ENCODE measurements at places on chromosomes 3 and 15.

DNA sequence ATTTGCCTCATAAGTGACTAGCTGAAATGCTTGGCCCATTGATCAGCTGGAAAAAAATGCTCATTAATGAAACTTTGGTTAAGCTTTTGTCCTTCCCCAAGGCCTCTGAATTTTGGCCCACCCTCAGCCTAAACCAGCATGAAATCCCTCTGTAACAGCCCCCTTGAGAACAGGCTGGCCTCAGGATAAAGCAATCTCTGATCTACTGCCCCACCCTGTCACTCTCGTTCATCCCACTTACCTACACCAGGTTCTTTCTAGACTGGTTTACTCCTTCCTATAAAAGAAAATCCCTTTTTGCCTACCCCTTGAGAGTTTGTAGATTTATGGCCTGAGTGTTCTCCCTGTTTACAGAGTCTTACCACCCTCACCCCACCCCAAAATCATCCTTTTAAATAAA is 3.4 kb upstream of the AEN start:
- DNase-seq, result no peak

DNA sequence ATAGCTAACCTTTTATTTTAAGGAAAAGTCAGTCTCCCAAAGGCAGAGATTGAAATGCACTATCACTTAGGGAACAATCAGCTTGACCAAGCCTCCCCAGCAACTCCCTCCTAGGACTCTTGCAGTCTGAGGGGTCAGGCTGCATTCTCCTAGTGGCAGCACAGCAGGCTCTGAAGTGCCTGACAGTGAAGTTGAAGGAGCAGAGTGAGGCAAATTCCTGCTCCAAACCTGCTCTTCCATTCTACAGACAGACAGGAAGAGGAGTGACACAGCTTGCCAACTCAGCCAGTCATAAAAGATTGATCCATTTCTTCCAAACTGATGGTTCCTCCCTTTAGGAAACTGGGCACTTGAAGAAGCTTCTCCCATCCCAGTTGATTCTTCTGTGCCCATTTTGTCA is 43.9 kb upstream of the SMAD3 start:
- DNase-seq, result no peak

- DNase-seq, result no peak
Measured at GRCh38 chr15:100096248-100096600, 245.6 kb downstream of the ADAMTS17 start.

DNA sequence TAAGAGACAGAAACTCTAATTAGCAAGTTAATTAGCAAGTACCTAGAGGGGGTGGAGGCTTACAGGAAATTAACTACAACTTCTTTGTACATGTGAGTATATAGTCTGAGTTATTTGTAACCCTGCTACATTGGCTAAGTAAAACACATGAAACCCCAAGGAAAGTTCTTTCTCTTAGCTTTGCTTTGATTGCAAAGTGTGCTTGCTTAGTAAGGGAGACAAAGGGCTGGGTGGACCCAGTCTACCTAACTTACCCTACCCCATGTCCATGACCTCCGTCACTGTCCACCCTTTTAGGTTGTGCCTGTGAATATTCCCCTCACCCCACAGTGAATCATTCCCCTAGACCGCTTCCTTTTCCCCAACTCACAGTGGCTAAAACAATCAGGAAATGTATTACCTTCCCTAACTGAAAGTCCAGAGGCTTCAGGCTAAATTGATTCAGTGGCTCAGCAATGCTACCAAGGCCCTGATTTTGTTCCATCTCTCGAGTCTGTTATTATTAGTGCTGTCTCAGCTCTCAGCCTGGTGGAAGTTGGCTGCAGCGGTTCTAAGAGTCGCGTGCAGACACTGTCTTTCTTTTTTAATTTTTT is 31.1 kb upstream of the RYR3 start:
- no peak for DNase-seq

- DNase-seq, result no peak
Measured at GRCh38 chr3:59753808-59754450, 704.1 kb upstream of the CFAP20DC start.

GRCh38 chr3:56192001-56192400 is 276.3 kb downstream of the ERC2 start:
- DNase-seq, result no peak

DNA sequence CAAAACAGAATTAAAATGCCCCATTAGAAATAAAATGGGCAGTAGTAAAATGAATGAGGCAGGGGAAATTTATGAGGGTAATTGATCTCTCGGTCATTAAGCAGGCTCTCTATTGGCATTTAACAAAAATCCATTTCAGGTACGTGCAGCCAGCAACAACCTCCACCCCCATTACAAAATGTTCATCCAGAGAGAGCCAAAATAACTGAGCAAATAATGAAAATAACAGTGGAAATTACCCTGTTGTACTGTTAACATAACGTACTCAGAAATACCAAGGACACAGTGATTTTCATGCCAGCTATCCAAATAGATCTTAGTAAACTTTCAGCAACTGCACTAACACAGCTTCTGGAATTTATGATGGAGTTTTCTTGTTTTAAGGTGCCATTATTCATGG is 127.7 kb downstream of the IL1RAP start:
- DNase-seq, result no peak

GRCh38 chr3:154180836-154181691 is 59.9 kb downstream of the ARHGEF26 start:
- DNase-seq, result no peak

DNA sequence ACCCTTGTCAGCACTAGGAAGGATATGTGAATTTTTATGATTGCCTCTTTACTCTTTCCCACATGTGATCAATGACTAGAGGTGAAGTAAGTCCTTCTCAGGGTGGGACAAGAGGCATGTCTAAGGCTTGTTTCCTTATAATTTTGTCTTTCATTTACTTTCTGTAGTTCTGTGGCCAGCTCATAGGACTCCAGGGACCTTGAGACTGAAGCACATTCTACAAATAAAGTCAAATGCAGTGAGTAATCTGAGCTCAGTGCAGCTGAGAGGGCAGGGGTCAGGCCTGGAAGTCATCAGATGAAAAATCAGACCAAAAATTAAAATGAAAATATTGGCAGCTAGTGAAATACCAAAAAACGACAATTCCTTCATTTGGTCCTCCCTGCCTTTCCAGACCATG is 424.7 kb upstream of the THBS1 start:
- DNase-seq, result no peak

DNA sequence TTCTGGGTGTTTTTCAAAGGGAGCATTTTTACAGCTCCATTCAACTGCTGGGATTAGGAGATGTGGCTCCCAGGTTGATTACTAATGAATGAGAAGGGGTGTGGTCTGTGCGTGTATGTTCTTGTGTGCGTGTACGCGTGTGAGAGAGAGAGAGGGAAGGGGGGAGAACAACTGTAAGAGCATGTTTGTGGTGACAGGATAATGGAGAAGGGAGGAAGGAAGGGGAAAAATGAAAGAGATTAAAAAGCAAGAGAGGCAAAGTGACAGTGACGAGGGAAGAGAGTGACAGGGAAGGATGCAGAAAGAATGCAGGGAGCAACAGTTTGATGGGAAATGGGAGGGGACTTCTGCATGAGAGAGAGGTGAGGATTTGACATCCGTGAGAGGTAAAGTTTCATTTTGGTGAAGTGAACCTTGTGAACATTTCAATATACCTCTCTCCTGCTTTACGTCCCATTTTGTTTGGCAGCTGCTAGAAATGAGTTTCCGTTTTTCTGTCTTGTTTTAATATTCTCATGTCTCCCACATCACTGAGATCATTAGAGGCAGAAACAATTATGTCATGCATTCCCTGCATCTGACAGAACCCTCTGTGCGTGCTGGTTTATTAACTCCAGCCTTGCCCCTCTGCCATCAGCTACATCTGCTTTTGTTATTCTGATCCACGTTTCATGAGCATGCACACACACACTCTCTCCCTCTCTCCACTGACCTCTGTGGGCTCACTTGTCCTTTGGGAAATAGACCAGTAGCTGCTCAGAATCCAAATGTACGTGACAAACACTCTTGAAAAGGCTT is 161.6 kb downstream of the GAP43 start:
- DNase-seq, result no peak

- DNase-seq, result no peak
Measured at GRCh38 chr15:55649058-55649423, 60.9 kb upstream of the PYGO1 start.

- DNase-seq, result no peak
Measured at GRCh38 chr3:186679151-186679550, 13.3 kb downstream of the HRG start.

GRCh38 chr3:105108823-105109222 is 257.9 kb upstream of the ALCAM start:
- DNase-seq, result no peak

DNA sequence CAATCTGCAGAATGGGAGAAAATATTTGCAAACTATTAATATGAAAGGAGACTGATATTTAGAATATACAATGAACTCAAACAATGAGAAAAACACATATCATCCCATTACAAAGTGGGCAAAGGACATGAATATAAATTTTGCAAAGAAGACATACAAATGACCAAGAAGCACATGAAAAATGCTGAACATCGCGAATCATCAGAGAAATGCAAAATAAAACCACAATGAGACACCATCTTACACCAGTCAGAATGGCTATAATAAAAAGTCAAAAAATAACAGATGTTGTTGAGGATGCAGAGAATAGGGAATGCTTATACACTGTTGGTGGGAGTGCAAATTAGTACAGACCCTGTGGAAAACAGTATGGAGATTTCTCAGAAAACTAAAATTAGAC is 83.6 kb downstream of the RAP2B start:
- DNase-seq, result no peak

- no peak for DNase-seq
Measured at GRCh38 chr15:90588427-90588826, 58.7 kb downstream of the CRTC3 start.

Measured in stimulated activated CD8-positive, alpha-beta memory T cell treated with anti-CD3 and anti-CD28 coated beads, Interleukin-4, amount 100 ng/mL, for 24 hours (primary cell).